ENCODE measurements at places on chromosomes 3 and 15.
A peak's percentile ranks its signal among the peaks of the same experiment; 100 is the strongest.

DNA sequence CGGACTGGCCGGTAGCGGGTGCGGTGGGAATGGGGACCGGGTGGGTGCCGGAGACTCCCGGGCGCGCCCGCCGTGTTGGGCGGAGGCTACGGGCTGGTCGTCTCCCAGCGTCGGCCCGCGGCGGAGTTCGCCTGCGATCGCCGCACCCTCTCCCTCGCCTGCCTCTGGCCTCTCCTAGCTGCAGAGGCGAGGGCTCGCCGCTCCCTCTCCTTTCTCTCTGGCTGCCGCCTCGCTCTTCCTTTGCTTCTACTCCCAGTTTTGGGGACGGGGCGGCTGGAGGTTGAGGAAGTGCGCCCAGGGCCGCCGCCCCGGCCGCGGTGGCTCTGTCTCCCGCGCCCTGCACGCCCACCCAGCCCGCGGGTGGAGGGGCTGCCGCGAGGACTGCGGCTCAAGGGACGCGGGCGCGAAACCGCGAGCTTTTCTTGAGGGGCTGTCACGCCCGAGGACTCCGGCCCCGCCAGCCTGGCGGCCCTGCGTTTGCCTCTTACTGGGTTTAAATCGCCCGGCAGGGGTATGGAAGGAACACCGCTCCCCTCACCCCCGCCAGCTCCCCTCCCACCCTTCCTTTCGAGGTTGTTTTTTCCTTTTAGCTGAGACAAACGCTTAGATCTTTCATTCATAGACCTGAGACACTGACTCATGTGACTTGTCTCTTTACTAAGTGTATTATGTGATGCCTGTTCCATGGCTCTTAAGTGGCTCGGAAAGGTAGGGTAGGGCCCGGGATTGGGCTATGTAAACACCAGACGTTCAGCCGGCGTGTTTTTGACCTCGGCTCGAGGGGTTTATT, 654 bp downstream of the PIK3CA start:
- DNase-seq = peak; percentile 77

DNA sequence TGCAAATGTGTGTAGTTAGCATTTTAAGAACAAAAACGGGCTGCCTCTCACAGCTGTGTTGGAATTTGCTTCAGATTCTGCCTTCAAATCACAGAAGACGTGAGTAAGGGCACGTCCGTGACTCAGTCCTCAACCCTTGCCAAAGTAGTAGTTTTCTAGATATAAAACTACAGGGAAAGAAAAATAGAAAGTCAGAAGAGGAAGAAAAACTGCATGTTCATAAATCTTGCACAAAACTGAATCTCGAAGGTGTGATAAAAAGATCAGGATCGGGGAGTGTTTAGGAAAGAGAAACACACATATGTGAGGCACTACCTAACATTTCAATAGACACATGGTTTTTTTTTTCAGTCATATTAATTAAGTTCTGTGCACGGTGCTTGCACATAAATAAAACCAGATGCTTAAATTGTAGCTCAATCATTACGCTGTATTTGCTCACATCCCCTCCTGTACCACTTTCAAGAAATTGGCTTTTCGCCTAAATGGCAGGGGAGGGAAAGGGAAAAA, 71.7 kb downstream of the P3H2 start:
- DNase-seq = peak; percentile 88

DNA sequence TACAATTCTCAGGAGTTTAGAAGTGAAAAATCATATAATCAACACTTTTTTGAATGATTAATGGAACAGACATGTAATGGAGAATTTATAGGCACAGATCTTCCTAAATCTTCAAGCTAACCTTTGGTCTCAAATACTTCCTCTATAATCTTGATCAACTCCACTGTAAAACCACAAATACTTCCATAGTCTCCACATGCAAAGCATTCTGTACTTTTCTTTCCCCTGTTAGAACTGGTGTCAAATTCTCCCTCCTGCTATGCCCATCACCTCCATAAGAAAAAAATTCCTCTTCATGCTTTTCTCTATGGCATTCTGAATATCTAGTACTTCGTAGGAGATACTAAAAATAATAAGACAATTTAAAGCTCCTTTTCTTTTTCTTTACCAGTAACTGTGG, 214.3 kb downstream of the ADAMTS9 start:
- DNase-seq = no peak

DNA sequence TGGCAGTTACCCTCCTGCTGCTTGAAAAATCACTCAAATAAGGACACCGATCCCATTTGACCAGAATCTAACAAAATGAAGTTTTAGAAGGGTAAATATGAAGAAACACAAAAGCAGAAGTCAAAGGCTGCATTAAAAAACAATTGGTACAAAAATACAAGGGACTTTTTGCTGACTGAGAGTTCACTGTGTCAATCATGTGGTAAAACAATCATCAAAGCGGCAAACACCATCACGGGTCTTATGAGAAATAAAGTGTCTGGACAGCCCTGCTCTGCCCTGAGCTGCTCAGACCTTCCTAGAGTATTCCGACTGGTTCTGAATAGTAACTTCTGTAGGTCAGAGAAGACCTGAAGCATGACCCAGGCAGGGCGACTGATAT, 137.2 kb upstream of the RAD18 start:
- DNase-seq = no peak

DNA sequence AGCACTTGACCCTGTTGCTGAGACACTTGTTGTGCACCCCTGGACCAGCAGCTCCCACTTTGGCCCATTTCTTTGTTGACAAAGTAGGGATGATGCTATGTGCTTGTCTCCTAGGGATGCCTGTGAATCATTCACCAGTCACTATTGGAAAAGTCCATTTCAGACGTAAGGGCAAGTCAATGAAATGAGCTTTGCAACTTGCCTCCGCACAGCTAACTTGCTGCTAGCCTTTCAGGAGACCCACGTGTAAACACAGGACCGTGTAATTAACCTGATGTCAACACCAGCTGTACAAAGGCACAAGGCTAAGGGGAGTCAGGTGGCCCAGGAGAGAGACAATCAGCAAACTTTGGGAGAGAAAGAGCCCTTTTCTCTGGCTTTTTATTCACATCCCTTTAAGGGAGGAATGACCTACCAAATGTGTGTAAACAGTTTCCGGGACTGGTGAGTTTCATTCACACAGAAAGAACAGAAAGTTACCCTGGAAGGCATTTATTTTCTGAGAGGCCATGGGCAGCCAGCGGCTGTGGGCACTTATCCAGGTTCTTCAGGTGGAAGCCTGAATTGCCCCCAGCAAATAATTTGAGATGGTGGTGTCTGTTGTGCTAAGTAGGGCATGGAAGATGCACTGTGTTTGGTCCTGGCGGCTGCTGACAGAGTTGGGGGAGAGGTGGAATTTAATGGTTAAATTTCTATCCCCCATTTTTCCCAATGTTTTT, 54.0 kb downstream of the TIPARP start:
- DNase-seq = peak; percentile 74

DNA sequence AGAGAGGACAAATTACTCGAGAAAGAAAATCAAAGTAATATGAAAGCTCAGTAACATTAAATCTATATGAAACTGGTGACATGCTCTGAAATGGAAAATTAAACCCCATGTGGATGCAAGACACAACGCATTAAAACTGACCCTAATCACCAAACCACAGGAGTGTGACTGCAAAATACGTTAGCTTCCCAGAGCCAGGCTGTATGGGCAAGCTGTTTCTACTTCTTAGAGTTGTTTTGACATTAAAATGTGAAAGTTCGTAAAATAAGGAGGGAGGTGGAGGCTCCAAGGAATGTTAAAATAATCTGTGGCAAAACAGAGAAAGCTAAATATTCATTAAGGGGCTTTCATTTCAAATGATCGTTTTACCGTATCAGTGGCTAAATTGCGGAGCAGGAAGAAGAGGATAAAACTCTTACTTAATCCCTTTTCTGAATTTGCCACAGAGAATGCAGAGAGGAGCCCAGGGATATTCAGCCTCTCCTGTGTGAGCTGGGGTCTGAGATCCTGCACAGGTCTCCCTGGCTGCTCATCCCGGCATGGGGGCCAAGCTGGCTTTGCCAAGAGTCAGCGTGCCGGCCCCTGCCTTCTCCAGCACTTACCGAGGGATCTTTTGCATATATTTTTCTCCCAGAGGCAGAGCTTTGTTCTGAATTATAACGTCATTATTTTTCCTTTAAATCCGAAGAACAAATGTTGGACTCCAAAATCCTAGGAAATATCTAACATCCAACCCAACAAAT, 239.8 kb upstream of the THBS1 start:
- DNase-seq = no peak

DNA sequence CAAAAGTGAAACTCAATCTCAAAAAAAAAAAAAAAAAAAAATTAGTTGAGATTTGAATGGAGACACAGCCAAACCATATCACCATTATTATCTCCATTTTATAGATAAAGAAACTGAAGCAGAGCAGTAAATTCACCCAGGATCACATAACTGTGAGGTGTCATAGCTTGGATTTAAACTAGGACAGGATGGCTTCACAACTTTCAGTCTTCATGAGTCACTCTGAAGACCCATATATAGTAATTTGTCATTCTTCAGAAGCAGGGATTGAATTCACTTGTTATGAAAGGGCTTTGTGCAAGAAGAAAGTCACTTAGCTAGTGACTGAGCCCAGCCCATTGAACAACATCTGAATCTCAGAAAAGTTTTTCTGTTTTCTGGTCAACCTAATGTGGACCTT, 60.5 kb upstream of the LRIG1 start:
- DNase-seq = peak; percentile 20

DNA sequence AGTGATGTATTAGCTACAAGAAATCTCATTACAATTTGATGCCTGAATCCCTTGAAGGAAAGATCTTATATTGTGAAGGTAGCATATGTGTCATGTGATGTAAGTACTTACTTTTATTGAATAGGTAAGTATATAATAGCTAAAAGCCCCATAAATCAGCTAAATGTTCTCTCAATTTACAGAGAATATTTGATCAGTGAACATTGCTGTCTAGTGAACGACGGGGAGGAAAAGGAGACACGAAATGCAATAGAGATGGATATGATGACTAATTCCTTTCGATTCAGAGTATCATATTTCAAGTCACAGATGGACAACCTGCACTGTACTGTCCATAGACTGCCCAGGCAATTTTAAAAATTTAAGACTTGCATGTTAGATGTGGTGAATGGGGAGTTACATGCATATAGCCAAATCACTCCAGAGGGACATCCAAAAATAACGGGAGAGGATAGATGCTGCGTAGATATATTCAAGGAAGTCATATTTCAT, 462.1 kb upstream of the CDIN1 start:
- DNase-seq = no peak

GRCh38 chr3:107976202-107976800, 114.5 kb downstream of the CD47 start:
- DNase-seq = no peak

- no peak for DNase-seq
These were observed 386.0 kb downstream of the EPHA6 start for GRCh38 chr3:97200387-97200786.

- DNase-seq = peak; percentile 80
These were observed 485 bp downstream of the CELF6 start for GRCh38 chr15:72319360-72319984.

- no peak for DNase-seq
These were observed 104.9 kb upstream of the AGBL1 start for GRCh38 chr15:85974742-85975141.

- DNase-seq = no peak
These were observed 65.7 kb upstream of the IL12A start for GRCh38 chr3:159922861-159923312.

GRCh38 chr3:101687142-101687931, 819 bp upstream of the RPL24 start:
- peak; percentile 69 for DNase-seq

DNA sequence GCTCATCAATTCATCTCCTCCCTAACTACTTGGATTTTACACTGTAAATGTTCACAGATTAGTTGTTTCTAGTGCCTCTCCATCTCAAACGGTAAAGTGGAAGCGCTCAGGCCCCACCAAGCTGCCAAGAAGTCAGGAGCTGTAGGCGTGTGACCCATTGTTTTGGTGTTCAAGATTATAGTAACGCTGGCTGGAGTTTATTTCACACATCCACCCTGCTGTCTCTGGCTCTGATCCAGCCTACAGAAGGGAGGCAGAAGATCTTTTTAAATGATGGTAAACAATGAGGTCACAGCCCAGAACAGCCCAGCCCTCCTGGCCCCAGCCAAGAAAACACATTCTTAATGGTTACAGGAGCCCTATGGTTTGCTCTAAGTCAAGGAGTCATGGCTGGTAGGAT, 25.7 kb upstream of the GALNT15 start:
- DNase-seq = peak; percentile 95

- no peak for DNase-seq
These were observed 222.4 kb downstream of the OXSM start for GRCh38 chr3:26012241-26012745.

- no peak for DNase-seq
These were observed 226.6 kb upstream of the LRRFIP2 start for GRCh38 chr3:37400945-37401344.

- DNase-seq = no peak
These were observed 115.7 kb downstream of the PDZRN3 start for GRCh38 chr3:73509066-73509465.

Measured in GM23248 (cell line).